ENCODE measurements at places on chromosomes 13 and 19.

DNA sequence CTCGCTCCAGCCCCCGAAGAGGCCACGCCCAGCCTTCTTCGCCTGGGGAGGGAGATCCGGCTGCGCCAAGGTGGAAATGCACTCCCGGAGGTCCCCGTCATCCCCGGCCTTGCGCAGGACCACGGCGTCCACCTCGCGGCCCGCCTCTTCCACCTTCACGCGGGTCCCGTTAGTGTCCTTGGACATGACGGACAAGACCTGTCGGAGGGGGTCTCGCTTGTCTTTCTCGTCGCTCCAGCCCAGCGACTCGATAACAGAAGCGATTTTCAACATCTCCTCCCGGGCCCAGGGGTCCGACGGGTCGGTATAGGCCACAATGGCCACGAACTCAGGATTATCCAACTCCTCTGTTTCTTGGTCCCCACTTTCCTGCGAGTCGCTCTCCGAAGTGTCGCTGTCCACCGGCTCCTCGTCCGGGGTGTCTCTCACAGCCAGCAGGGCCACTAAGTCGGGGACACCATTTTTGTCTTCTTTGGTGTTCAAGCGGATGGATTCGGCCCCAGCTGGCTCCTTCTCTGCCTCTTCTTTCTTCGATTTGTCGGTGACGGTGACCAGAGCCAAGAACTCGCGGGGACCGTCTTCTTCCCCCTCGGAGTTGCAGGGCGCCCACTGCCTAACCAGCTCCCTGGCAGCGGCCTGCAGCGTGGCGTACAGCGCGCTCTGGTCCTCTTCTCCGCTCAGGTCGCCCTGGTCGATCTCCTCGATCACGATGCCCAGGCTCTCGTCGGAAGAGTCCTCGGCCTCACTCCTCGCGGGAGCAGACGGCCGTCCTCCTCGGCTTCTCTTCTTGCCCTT is 1.3 kb downstream of the PNMA8B start:
- DNase-seq, result no peak

- no peak for DNase-seq
Observed at GRCh38 chr13:50679321-50679720, 164.2 kb downstream of the DLEU7 start.

- DNase-seq, result no peak
Observed at GRCh38 chr13:91904597-91904996, 506.2 kb downstream of the GPC5 start.

DNA sequence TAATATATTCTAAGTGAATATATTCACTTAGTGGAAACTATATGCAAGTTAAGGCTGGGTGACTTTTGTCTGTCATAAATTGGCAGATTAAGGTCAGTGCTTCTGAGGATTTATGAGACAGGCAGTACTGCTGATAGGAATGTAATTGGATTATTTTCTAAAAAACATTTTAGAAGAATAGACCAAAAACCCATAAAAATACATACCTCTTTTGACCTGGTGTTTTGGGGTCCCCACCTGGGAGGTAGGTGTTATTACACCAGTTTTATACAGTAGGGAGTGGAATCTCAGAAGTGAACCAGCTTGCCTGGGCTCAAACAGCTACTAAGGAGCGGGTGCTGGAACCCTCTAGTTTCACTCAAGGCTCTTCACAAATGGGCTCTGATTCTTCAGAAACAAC is 25.3 kb downstream of the COG3 start:
- DNase-seq, result no peak

DNA sequence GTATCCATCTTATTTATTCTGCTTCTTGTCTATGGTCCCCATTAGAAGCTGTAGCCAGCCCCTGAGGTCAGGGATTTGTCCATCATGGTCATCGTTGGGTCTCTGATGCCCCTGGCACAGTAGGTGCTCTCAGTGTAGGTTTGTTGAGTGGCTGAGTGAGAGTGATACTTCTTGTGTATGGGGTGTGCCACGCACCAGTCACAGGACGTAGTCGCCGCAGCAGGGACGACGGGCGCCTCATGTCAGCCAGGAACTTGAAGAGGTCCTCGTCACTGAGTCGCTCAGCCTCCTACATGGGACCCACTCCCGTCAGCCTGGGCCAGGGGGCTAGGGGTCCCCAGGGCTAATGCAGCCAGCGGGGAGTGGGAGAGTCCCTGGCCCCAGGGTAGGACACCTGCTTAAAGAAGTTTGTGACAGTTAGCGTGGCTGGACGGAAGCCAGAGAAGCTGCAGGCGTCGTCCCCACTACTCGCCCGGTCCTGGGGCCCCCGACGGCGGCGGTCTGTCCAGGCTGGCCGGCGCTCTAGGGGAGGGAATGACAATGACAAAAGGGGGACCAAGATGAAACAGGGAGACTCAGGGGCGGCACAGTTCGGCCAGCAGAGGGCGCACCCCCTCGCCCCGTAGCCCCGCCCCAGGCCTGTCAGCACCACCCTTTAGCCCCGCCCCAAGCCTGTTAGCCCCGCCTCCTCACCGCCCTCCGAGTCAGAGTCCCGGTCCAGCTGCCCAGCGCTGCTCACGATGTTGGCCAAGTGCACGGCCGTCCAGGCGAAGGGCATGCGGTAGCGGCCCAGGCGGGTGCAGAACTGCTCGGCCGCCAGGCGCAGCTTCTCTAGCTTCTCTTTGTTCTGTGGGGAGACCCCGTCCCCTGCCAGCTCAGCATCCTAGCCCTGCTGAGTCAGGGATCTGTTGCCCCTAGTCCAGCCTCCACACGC is 3.7 kb downstream of the ANGPTL8 start:
- DNase-seq, result peak; percentile 66

DNA sequence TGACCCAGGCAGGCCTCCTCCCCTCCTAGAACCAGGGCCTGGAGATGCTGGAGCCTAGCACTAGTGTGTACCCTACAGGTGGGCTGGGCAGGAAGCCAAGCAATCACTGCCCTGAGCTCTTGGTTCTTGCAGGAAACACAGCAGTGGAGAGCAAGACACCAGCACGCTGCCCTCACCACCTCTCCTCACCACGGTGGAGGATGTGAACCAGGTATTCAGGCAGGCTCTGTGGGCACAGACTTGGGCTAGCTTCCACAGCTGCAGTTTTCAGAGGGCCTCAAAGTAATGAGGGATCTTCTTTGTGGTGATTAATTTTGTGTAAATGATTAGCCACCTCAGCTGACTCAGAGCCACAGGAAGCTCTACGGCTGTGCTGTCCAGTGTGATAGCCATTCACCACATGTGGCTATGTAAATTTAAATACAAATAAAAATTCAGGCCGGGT is 13.6 kb upstream of the GPI start:
- DNase-seq, result no peak

GRCh38 chr13:42364613-42365000 is 92.7 kb downstream of the AKAP11 start:
- DNase-seq, result no peak

GRCh38 chr19:1992759-1993260 is 22.7 kb downstream of the BTBD2 start:
- no peak for DNase-seq

DNA sequence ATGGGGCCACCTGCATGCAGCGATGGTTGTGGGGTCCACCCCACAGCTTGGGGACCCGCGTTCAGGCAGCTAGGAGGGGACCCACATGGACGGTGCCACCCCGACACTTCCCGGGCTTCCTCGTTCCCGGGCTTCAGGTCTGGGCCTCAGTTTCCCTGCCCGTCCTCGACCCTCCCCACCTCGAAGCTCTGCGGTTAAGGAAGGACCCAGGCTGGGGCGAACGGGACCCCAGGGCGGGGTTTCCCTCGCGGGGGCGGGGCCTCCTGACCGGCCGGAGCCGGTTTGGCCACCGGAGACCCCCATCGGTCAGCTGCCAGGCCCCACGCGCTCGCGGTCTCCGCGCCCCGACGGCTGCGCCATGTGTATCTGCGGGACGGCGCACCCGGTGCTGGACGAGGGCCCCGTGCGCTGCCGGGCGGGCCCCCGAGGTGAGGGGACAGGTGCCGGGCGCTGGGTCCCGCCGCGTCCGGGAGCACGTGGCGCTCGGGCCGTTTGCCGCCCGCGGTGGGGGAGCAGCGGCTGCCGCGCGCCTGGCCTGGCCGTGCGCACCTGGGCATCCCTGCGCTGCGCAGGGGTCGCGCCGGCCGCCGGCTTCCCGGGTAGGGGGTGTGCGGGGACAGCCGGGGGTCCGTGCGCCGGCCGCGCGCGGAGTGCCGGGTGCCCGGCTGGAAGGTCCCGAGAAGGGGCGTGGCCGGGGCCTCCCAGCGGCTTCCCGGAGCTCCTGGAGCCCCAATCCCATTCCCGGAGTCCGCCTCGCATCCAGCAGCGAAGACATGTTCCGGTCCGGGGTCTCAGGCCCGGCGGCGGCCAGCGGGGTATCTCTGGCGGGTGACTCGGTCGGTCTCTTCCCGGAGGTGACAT is 4.2 kb downstream of the ARHGAP45 start:
- no peak for DNase-seq

- DNase-seq, result no peak
Observed at GRCh38 chr19:57788114-57788692, 18.7 kb downstream of the ZNF586 start.

- DNase-seq, result no peak
Observed at GRCh38 chr13:97082461-97083207, 88.4 kb upstream of the OXGR1 start.

- no peak for DNase-seq
Observed at GRCh38 chr13:113152691-113152983, 5.8 kb upstream of the PROZ start.

GRCh38 chr13:36356058-36356457 is 9.9 kb upstream of the SPART start:
- DNase-seq, result no peak

DNA sequence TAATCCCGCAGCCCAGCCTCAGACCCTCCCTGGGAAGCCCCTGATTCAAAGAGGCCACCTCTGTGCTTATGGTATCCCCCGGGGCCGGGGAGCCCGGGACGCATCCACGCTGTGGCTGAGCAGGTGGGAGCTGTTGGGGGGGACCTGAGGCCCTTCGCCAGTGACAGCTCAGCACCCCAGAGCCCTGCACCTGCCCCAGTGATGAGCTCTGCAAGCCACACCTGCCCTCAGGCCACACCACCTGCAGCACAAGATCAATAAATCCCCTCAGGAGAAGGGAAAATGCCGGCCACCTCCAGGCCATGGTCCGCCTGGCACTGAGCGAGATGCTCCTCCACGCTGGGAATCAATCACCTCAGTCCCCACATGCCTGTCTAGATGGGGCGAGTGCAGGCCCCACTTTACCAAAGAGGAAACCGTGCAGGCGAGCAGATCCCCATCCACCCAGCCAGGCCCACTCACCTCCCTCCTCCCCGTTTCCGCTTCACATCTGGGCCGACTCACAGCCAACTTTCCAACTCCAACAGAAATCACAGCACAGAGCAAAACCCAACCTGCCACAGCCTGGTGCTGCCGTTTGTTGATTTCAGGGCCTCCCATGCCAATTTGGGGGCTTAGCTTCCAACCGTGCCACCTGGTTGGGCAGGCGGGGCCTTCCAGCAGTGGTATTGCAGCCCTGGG is 12.8 kb downstream of the MOB3A start:
- no peak for DNase-seq

- no peak for DNase-seq
Observed at GRCh38 chr19:30180691-30181090, 191.5 kb upstream of the ZNF536 start.

GRCh38 chr13:105491345-105491744 is 1044.1 kb downstream of the EFNB2 start:
- no peak for DNase-seq
